Mammary epithelial cell (primary cell): ENCODE measurements at places on chromosomes 7 and 10. TPM values are rescaled to one million over a fixed set of nuclear protein-coding genes. Genes with fewer than 3 reads are reported as not detected.

Gene TAS2R4
- total RNA-seq = 3.8 TPM

Gene HTR5A
- not detected for total RNA-seq

Gene SLC13A1
- total RNA-seq = not detected

Gene CREB5
- total RNA-seq = 16.2 and 22.7 TPM in 2 replicates

Gene FAM25C
- not detected for total RNA-seq

Gene MMD2
- not detected in 2 replicates for total RNA-seq
